EL (cell line): ENCODE measurements at places on chromosomes 6 and 20.

DNA sequence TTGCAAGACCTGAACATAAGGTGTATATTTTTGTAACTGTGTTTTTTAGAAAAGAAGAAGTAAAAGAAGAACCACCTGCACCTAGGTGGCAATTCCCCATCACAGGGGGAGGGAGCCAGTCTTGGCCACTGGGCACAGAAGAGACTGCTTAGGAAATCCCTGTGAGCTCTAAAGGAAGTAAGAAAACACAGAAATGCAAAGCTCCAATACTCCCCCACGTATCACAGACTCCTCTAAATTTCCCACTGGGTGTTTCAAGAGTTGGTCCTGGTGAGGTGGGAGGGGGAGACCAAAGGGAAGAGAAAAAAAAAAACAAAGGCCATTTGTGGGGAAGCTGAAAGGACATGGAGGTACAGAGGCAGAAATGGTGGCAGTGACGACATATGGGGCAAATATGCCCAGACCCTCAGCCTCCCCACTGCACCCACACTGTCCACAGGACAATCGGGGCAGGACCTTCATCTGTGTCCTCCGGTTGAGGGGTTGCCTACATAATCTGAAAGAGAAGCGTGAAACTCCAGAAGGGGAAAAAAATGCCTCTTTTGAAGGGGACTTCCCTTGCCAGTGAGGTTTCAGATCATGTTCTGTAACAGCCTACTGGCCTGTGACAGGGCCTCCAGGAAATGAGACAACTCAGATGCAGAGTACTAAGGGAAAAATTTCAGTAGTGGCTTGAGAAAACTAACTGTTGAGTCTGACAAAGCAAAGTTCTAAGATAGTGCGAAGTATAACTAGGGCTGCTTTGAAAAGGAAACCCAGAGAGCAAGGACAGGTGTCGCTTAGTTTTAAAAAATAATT lies 226.2 kb upstream of the MARCKS start:
- peak; percentile 65 for DNase-seq

- peak; percentile 25 for DNase-seq
Observed at GRCh38 chr6:53165293-53165692, 16.7 kb upstream of the GCM1 start.

DNA sequence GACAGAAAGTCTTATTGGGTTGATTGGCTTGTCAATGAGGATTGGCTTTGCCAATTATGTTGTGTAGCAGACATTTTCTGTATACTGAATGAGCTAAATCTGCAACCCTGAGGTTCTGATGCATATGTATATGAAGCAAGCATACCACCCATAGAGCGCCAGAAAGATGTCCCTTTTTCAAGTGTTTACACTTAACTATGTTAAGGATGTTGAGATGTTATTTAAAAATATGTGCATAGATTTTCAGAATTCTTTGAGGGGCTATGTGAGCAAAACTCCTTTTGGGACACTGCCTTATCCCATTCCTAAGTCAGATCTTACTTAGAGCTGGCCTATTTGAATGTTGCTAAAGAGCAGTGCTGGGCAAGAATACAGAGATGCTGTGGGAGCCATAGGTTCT lies 1.9 kb downstream of the AIG1 start:
- no peak for DNase-seq

DNA sequence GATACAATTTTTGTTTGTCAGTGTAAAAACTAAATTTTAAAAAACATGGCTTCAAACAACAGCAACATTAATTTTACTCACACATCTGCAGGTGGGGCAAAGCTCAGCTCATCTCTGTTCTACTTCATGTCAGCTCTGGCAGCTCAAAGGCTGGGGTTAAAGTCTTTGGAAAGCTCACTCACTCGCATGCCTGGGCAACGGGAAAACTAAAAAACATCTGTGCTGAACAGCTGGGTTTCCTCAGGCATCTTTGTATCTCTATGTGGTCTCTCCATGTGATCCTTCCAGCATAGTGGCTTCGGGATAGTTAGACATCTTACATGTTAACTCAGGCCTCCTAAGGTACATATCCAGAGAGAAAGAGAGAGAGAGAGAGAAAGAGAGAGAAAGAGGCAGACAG lies 499.6 kb downstream of the RFPL4B start:
- no peak for DNase-seq

GRCh38 chr6:143774347-143774746 lies 68.8 kb upstream of the LTV1 start:
- DNase-seq: no peak

- DNase-seq: peak; percentile 78
Observed at GRCh38 chr6:82878812-82879211, 186.8 kb downstream of the UBE3D start.

- DNase-seq: no peak
Observed at GRCh38 chr20:64035066-64035932, 683 bp upstream of the C20orf204 start.
